Hematopoietic multipotent progenitor cell (in vitro differentiated cells): ENCODE measurements at places on chromosomes 2 and 18.

GRCh38 chr2:240013343-240013742 lies 11.8 kb downstream of the NDUFA10 start:
- DNase-seq: no peak

- DNase-seq: no peak
Observed at GRCh38 chr2:105272176-105272575, 30.6 kb downstream of the GPR45 start.

DNA sequence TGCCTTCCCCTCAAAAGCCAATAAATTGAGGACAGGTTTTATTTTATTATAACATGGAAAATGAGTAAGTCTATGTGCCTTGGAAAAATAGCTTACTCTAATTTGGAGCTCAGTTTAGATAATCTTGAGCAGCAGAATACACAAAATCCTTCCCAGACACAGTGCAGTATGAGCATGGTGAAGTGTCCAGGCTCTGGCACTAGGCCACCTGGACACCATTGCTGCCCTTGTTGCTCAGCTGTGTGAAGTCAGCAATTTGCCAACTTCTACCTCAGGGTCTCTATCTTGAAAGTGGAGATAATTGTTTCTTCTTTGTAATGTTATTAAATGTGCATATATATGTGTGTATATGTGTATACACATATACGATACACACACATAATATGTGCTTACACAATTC lies 104.9 kb upstream of the CAVIN2 start:
- DNase-seq: no peak

- no peak for DNase-seq
Observed at GRCh38 chr2:96423291-96423690, 81.9 kb downstream of the NEURL3 start.

- DNase-seq: no peak
Observed at GRCh38 chr2:213175673-213176247, 24.3 kb upstream of the IKZF2 start.

DNA sequence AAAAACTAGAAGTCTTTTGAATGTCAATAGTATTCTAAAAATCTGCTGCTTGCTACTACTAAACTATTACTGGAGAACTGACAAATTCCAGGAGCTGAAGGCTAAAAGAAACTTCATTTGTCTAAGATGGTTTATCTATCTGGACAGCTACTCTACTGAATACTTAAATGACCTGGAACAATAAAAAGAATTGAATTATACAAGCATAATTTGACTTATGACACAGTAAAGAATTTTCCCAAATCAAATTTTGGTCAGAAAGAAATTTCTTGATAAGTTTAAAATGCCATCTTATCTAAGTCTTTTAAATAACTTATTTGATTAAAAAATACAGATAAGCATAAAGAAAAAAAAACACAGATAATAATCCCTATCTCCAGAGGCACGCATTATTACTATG lies 80.2 kb upstream of the ITGA4 start:
- no peak for DNase-seq

DNA sequence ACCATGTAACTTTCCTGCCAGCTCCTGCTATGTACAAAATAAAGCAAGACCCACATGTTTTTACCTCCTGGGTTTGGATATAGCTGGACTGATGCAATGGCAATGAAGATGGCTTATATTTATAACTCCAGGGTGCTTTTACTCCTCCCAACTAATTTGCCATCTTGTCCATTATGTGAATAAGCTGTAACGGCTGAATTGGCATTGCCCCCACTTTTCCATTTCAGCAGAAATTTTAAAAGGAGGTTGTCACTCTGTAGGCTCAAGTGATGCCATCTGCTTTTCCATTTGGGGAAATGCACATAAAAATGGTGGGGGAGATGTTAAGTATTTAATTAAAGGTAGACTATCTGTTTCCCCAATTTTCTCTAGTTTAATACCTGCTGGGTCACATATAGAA lies 345.5 kb downstream of the ERBB4 start:
- no peak for DNase-seq

- no peak for DNase-seq
Observed at GRCh38 chr2:190722835-190723234, 74.0 kb downstream of the NAB1 start.

DNA sequence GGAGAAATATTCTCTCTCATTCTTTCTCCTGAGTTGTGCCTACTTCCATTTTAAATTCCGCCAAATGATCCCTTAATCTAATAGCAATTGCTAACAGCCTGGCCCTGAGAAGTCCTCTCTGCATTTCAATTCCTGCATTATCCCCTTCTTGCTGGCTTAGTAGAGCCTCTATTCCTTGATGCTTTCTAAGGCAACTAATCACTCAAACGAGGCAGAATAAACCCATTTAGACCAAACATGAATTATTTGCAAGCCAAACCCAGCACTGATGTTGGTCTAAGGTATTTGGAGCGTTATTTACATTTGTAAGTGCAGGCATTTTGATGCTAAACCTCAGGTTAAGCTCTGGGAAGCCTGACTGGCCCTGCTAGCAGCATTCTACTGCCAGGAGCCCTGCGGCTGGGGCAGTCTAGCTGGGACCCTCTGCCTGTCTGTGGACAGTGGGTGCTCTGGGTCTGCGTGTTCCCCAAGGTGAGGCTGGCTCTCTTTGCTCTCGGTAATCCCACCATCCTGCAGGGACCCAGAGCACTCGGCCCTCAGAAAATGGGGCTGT lies 173.1 kb upstream of the HS6ST1 start:
- no peak for DNase-seq
